KBM-7 (cell line): ENCODE measurements at places on chromosomes 7 and 10.

- DNase-seq, result no peak
Measured at GRCh38 chr10:115022733-115023132, 70.4 kb upstream of the ATRNL1 start.

GRCh38 chr7:71761336-71761735 is 629.4 kb downstream of the GALNT17 start:
- DNase-seq, result no peak

GRCh38 chr7:30920584-30921539 is 9.2 kb downstream of the AQP1 start:
- DNase-seq, result no peak

DNA sequence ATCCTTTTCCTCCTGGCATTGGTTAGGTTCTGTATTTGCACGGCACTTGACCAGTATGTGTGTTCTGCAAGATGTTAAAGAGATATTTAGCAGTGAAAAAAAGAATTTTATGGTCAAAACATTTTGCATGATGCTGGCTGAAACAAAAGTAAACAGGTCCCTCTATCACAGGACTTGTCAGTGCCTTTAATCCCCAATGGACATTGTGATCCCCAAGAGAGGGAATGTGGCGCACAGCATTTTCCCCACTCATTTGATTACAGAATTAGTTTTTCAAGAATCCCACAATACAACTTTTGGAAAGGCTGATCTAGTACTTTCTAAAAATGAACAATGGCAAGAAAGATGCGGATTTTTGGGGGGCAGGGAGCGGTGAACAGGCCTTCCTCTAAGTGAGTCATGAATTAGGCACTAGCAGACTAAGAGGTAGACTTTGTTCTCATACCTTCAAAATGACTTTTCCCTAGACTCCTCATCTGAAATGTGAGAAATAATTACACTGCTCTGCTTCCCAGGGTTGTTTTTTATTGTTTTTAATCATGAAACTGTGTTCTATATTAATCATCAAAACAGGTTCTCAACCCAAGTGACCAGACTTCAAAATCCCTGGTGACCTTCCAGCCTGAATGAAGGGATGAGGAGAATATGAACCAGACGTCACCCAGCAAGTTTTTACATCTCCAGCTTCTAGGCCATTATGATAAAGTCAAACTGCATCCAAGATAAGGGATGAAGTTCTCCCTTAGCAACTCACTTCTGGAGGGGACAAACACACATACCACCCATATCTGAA is 8.6 kb downstream of the FBXW4 start:
- DNase-seq, result no peak

- no peak for DNase-seq
Measured at GRCh38 chr7:47303695-47304453, 278.0 kb downstream of the TNS3 start.

DNA sequence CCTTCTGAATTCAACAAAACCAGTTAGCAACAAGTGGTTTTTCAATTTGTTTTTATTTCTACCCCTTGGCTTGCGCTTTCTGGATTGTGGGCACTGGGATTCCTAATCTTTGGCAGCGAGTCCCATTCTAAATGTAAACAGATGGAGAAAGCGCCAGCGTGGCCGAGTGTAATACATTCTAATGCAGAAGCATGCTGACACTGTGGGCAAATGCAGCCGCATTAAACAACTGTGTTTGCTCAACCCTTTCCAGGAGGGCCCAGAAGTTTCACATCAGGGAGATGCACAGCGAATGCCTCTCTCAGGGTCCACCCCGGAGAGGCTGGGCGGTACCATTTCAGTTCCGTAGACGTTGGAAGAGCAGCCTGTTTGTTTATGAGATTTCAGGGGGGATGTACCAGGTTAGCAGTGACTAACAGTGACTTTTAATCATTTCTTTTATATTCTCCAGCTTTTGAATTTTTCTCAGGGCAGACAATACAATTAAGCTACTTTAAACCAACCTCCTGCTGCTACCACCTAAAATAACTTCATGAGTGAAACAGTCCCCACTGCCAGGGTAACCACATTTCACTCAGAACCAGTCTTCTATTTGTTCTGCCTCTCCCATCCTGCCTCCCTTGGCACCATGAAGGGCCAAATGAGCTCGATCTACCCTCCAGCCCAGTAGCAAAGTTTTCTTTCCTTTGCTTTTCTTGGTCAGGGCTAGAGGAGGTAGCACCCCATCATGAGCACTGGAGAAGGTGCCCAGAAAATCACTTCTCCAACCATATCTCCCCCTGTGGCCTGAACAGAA is 164.2 kb upstream of the ITGB1 start:
- no peak for DNase-seq

GRCh38 chr10:113094114-113094486 is 144.1 kb downstream of the TCF7L2 start:
- DNase-seq, result peak; percentile 32

GRCh38 chr10:124534826-124535601 is 73.4 kb downstream of the LHPP start:
- no peak for DNase-seq

GRCh38 chr7:140176122-140176701 is 571 bp downstream of the KDM7A start:
- DNase-seq, result no peak

DNA sequence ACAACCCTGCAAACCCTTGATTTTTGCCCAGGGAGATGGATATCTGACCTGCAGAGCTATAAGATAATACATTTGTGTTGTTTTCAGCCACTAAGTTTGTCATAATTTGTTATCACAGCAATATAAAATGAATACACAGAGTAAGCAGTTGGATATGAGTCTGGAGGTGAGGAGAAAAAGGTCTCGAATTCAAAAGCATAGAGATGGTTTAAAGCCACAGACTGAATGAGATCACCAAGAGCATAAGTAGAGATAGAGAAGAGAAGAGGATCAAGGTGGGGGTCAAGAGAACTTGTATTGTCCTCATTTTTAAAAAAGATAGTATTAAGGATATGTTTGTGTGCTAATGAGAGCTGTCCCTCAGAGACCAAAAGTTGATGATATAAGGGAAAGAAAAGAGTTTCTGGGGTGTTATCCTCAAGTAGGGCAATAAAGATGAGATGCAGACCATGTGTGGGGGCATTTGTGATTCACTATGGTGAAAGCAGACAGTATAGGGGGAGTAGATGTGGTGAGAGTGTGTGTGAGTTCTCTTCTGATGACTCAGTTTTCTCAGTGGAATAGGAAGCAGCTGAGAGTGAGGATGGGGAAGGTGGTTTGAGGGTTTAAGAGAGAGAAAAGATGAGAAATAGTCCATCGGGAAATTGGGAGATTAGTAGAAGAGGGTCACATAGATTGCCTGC is 25.8 kb upstream of the PCGF5 start:
- DNase-seq, result peak; percentile 15

DNA sequence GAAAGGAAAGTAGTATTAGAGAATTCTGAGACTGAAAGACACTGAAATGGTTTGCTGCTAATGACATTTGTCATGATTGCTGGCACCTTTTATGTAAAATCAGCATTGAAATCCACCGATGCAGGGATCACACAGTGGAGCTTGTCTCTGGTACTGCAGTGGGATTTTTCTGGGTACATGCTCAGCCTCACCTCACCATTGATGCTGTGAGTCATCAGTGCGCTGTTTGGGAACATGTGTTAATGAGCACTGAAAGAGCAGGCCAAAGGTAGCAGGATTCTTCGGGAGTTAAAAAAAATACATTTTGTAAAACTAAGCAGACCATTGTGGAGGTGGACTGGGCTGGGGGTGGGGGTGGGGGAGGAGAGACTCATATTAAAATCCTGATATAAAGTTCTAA is 174.9 kb downstream of the CREB5 start:
- DNase-seq, result no peak

DNA sequence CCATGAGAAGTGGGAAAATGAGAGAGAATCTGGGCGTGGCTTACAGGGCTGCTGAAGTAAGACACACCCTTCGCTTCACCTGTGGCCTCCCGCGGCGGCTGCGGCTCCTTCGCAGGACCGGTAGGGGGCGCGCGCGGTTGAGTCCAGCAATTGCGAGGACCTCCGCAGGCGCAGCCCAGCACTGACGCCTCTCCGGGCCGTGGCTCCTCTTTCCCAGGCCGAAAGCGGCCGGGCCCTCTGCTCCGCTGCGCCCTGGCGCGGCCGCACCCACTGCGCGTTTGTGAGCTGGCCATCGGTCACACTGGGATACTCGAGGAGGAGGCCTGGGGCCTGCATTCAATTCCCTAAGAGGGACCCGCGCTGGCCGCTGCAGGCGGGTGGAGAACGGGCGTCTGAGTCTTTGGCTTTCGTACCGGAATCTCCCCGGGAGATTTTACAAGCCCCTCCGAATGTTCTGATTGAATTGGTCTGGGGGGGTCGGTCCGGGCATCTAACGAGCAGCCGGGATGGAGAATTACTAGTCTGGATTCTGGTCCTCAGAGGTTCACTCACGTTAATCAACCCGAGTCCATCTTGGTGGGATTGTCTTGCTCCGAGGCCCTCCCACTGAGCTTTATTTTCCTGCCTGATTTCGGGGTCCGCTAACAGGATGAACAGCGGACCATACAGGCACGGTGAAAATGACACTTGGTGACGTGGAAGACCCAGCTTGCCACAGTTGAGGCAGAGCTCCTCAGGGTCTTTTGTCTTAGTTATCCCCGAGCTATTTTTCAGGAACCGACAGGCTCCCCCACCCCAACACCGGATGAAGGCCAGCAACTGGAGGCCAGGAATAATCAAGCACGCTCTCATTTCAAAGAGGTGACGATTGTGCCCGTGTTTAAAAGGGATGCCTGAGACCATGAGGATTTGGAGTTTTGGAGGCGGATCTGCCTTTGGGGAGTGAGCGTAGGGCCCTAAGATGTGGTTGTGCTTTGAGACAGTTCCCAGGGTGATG is at the start of gene LRRD1:
Gene LRRD1 (minus strand): TSS at position 215 of the 997 bp plus-strand sequence. CDS start 13,940 bp downstream, outside the sequence.
- DNase-seq, result peak; percentile 88

GRCh38 chr7:114598946-114599345 is 184.3 kb downstream of the FOXP2 start:
- DNase-seq, result no peak

GRCh38 chr7:128353189-128353588 is 8.3 kb downstream of the PRRT4 start:
- DNase-seq, result no peak

- no peak for DNase-seq
Measured at GRCh38 chr7:107815254-107815882, 12.3 kb upstream of the SLC26A3 start.

DNA sequence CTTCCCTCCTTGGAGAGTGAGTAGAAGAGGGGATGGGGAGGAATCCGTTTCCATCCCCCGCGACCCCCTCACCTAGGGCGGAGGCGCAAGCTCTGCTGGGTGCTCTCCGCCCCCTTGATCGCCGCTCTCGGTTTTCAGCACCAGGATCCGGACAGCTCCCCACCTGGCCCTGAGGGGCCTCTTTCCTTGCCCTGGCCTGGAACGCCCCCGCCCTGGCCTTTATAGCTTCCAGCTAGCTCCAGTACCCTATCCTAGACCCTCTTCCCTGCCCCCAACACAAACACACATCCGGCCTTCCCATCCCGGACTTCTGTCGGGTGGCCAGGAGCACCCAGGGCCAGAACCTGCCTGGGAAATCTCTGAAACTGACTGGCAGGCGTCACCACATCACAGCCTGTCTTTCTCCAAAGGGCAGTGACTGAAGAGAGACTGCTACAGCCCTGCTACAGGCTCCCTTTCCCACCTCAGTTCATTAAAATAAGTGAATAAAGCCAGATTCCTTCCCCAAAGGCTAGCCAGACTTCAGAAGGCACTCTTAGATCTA is 72.3 kb upstream of the LEP start:
- DNase-seq, result peak; percentile 40

- no peak for DNase-seq
Measured at GRCh38 chr7:36245684-36246299, 92.7 kb downstream of the EEPD1 start.

- DNase-seq, result no peak
Measured at GRCh38 chr10:92177546-92177945, 113.3 kb downstream of the CPEB3 start.

GRCh38 chr7:123096434-123096833 is 100.9 kb upstream of the TAS2R16 start:
- DNase-seq, result no peak

GRCh38 chr7:148628011-148628410 is 37.4 kb downstream of the C7orf33 start:
- no peak for DNase-seq

- no peak for DNase-seq
Measured at GRCh38 chr7:105688617-105689016, 107.3 kb upstream of the EFCAB10 start.

DNA sequence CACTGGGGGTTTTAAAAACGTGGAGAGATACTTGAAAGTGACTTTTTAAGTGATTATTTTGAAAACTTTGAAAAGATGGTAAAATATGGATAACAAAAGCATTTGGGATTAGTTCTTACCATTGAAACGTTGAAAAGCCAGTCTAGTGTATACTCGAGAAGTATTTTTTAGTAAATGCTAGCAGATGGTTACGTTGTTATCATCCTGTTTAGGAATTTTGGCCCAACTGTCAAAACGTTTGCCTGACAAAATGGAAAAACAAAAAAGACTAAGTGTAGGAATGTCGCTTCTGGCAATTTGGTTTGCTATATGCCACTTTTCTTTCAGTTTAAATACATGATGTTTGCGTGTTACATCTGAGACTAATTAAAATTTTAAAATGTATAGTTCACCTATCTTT is 1.2 kb downstream of the RBM33 start:
- no peak for DNase-seq

GRCh38 chr7:123275036-123275753 is 75.4 kb upstream of the SLC13A1 start:
- DNase-seq, result no peak

DNA sequence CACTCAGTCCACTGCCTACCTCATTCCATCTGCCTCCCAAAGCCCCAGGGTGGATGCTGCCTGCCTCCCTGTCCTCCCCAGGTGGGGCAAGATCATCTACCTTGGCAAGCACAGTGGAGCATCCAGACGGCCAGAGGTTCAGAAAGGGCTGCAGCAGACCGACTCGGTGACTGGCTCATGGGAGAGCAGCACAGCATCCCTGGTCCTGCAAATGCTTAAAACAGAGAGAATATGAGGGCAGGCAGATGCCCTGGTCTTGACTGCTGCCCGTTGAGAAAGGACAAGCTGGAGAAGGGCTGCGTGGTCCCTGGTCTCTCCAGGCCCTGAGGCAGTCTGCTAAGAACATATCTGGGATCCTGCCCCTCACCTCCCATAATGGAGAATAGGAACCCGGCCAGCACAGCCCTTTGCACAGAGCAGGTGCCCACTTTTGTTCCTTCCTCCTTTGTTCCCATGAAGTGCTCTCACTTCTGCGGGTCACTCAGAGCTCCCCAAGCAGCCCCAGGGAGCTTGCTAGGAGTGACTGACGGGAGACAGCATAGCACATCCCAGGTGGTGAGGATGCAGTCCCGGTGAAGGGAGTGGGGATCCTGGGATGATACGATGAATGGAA is 1.4 kb downstream of the HPS1 start:
- no peak for DNase-seq

DNA sequence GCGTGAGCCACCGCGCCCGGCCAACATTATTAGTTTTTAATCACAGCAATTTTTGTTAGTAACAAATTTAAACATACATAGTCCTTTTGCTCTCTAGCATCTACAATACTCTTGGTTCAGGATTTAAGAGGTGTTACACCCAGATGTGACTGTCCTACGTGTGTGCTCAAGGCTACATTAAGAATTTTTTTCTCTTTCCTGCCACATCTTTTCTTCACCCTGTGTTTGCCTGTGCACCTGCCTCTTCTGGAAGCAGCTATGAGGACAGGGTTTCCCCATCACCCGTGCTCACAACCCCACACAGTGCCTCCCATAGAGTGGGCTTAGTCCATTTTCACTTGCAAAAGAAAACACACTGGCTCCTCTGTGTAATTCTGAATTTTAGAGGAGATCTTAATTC is 186.7 kb upstream of the KLF6 start:
- no peak for DNase-seq
